ENCODE measurements at places on chromosomes 13 and 19.

GRCh38 chr13:51329606-51330005 lies 9.9 kb upstream of the SERPINE3 start:
- DNase-seq, result no peak

- DNase-seq, result no peak
Observed at GRCh38 chr13:98173431-98174152, 3.5 kb downstream of the RNF113B start.

- no peak for DNase-seq
Observed at GRCh38 chr13:113588394-113589111, 4.0 kb downstream of the TFDP1 start.

DNA sequence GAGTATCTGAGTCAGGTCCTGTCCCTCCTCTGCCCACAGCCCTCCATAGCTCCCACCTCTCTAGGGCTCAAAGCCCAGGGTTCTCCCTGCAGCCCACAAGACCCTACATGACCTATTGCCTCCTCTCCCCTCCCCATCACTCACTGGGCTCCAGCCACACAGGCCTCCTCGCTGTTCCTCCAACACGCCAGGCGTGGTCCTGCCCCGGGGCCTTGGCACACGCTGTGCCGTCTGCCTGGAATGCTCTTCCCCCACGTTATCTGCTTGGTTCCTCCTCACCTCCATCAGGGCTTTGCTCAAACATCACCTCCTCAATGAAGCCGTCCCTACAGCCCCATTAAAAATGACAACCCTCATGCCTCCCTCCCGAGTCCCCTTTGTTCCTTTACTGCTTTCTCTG lies 21.1 kb downstream of the PTPRS start:
- no peak for DNase-seq

DNA sequence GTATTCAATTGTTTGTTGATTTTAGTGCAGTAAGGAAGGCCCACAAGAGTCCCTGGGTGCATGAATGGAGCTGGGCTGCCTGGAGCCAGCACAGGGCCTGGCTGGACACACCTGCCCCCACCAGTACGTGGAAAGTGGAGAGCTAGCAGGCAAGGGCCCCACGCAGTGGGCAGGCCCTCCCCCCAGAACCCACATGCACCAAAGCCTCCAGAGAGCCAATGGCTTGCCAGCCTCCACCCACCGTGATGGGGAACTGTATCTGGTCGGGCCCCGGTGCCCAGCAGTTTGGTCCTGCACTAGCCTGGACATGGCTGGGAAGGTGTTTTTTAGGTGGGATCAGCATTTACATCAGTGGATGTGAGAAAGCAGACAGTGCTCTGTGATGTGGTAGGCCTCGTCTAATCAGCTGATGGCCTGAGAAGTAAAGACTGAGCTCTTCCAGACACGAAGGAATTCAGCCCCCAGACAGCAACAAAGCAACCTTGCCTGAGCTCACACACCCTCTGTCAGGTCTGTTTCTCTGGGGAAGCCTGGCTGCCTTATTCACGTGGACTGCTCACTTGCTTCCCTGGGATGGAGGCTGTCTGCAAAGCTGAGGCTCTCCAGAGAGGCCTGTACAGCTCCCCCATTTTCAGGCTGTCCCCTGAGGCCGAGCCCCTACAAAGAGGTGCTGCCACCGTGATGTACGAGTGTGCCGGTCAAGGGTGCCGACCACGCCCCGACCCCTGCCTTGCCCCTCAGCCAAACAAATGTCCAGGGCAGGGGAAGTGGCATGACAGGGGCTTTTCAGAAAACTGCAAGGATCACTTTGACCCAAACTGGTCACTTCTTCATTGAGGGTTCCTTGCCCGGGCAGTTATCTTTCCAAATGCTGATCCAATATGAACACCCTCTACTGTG lies 27.5 kb downstream of the RAB20 start:
- DNase-seq, result no peak

DNA sequence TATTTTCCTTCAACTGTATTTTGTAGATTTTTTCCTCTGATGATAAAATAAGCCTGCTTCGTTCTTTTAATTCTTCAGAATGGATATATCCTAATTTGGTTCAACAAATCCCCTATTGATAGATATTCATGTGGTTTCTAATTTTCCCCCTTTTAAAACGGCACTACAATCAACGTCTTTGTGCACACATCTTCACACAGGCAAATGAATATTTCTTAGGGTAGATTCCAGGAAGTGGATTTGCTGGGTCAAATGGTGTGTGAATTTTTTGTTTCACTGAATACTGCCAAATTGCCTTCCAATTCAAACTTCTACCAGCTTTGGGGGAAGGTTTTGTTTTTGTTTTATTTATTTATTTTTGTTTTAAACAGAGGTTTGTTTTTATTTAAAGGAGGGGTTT lies 287.2 kb downstream of the FOXO1 start:
- DNase-seq, result no peak

DNA sequence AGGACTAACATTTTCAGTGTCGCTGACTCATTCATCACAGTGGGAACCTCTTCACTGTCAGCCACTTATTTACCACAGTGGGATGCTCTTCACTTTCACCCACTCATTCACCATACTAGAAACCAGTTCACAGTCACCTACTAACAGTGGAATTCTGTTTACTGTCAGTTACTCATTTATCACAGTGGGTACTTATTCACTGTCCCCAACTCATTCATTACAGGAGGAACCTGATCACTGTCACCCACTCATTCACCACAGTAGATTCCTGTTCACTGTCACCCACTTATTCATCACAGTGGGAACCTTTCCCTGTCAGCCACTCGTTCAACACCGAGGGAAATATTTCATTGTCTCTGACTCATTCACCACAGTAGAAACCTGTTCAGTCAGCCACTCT lies 10.1 kb upstream of the ZNF85 start:
- DNase-seq, result no peak

GRCh38 chr19:40465025-40465556 lies 454 bp downstream of the BLVRB start:
- DNase-seq, result no peak

- DNase-seq, result no peak
Observed at GRCh38 chr19:12885749-12886650, 1.0 kb downstream of the KLF1 start.

- no peak for DNase-seq
Observed at GRCh38 chr13:45303026-45303425, 38.0 kb downstream of the TPT1 start.

DNA sequence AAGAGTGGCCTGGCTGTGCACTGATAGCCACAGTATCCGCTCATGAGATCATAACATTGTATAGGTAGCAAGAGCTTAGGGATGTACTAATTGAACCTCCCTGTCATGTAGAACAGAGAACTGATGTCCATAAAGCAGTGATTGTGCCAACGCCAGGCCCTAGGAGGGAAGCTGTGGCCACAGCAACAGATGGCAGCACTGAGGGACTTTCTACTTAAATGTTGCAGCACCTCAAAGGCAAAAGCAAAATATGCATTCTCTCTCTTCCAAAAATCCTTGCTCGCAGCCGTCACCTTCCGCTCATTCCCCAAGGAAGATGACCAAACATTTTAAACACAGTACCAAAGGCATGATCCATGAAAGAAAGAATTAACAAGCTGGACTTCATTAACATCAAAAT lies 32.3 kb downstream of the COL4A1 start:
- no peak for DNase-seq

GRCh38 chr13:113732961-113733950 lies 25.8 kb upstream of the TMEM255B start:
- DNase-seq, result no peak

DNA sequence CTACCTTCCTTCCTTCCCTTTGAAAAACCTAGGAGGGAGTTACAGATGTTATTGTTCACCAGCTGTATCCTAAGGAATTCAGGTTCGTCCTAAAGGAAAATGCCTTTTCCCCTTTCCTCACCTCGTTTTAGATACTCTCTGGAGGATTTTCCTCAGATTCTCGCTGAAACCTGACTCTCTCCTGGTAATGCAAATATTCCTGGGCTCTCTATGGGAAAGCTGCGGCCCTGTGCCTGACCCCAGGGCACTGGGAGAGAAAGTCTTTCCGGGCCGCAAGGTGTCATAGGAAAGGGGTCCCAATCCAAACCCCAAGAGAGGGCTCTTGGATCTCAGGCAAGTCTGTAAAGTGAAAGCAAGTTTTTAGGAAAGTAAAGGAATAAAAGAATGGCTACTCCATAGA lies 13.1 kb upstream of the OR1M1 start:
- no peak for DNase-seq

DNA sequence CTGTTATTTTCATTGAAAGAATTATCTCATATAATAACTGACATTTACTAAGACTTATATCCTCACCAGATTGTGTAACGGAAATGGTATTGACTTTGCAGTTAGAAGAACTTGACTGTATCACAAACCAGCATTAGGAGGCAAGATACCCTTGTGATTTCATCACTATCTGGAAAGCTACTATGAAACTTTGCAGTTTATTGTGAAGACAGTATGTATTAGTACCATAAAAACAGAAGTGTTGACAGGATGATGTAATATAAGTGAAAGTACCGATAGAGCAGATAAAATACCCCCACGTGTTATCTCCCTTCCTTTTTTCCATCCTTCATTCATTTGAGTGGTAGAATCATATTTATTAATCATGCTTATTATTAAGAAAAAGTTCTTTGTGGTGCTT lies 365.7 kb upstream of the KLHL1 start:
- no peak for DNase-seq

DNA sequence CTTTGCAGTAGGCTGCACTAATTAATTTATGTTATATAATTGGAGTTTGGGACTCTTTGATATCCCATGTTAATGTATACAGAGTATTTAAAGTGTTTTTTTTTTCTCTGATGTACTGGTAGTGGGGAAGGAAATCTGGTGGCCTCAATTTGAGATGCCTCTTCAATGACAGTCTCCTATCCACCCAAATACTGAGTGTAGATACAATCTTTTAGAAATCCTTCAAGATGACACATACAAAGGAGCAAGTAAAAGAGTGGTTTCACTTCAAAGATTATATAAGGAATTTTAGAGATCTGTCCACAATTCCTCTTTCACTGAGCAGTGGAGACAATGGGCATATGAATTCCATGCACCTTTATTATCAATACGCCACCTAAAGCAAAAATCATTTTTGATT lies 15.1 kb downstream of the NALCN start:
- no peak for DNase-seq

DNA sequence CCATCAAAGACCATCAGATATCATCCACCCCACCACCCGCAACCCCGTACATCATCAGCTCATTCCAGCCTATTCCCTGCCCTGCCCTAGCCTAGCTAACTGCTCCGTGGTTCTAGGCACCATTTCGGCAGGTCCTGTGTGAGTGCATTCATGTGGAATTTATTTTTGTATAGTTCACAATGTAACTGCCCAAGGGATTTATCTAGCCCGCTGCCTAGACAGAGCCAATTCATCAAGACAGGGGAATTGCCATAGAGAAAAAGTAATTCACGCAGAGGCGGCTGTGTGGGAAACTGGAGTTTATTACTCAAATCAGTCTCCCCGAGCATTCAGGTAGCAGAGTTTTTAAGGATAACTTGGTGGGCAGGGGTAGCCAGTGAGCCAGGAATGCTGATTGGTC lies 109.2 kb upstream of the UBL3 start:
- no peak for DNase-seq

GRCh38 chr13:21735701-21736401 lies 65.0 kb downstream of the FGF9 start:
- no peak for DNase-seq

DNA sequence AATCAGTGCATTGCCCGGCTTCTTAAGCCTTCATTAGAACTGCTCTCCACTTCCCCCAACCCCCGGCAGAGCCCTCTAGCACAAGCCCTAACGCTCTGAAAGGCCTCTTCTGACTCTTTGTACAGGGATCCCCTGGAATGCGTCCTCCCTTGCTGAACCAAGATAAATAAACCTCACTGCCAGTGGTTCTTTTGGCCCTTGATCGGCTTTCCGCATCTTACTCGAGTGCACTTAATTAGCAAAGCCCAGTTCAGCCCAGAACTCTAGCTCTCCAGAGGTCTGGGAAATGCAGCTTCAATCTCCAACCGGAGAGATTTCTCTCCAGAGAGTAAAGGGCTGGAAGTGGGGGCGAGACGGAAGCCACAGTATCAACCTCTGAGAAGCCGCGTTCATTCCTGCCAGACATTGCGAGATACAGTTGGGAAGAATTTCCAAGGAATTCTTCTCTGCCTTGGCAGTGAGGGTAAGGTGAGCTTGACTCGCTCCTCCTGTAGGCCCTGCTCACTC lies 8.7 kb upstream of the ZNF444 start:
- no peak for DNase-seq

DNA sequence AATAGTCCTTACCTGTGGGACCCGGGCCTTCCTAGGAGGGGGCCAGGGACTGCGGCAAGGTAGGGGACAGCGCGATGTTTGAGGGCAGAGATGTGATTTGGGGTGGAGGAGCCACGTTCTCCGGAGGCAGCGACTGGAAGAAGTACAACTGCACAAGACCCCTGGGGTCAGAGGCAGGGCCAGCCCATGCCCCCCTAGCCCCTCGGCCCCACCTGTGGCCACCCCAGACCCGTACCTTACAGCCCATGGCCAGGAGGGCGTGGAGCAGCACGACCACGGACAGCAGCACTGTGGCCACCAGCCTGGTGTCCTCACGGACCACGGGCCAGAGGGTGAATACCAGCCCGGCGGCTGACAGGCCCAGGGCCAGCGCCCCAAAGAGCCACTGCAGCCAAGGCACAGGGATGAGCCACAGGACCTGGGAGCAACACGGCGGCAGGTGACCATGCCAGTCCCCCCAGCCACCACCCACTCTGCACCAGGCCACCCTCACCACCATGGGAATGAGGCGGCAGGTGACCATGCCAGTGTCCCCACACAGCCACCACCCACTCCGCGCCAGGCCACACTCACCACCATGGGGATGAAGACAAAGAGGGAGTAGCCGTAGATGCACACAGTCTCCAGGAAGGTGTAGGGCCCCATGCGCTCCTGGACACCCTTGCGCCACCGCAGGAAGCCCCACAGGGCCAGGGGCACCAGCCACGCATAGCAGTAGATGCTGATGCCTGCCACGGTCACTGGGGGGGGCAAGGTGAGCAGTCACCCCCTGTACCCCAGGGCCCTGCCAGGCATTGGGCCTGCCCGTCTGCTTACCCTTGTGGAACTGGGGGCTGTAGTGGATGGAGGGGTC lies 5.0 kb downstream of the YIPF2 start:
- no peak for DNase-seq

DNA sequence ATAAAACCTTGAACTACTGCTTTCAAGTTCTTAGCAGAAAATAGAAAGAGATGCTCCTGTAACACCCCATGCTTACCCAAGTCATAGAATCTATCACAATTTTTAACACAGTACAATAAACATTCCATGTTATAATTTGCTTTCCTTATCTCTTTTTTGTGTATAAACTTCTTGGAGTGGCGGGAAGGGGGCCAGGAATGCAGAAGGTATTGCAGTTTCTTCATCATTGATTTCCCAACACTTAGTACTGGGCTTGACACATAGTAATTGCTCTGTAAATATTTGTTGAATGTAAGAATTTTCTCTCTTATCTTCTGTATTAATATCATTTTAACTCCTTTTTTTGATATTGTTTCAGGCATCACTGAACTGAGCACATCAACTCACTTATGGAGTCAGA lies 535.8 kb downstream of the KCTD12 start:
- DNase-seq, result no peak

Measured in activated CD4-positive, alpha-beta T cell treated with anti-CD3 and anti-CD28 coated beads, Interleukin-2, amount 50 U/mL, for 4 hours (primary cell).